ENCODE measurements at places on chromosomes 12 and 14.

DNA sequence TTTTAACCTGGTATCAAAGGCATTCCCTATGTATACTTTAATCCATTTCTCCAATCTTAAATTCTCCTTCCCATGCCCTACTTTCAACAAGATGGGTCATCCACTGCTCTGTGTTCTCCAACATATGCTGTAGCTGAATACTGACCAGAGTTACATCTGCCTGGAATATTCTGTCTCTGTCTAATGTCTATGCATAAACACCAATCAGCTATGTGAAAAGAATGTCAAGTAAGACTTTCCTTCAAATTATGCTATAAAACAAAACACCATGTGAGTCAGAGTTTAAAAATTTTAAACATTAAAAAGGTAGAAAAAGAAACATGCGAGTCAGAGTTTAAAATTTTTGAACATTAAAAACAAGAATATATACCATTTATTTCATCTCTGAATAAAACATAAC is 19.3 kb downstream of the NT5DC3 start:
- DNase-seq: no peak

DNA sequence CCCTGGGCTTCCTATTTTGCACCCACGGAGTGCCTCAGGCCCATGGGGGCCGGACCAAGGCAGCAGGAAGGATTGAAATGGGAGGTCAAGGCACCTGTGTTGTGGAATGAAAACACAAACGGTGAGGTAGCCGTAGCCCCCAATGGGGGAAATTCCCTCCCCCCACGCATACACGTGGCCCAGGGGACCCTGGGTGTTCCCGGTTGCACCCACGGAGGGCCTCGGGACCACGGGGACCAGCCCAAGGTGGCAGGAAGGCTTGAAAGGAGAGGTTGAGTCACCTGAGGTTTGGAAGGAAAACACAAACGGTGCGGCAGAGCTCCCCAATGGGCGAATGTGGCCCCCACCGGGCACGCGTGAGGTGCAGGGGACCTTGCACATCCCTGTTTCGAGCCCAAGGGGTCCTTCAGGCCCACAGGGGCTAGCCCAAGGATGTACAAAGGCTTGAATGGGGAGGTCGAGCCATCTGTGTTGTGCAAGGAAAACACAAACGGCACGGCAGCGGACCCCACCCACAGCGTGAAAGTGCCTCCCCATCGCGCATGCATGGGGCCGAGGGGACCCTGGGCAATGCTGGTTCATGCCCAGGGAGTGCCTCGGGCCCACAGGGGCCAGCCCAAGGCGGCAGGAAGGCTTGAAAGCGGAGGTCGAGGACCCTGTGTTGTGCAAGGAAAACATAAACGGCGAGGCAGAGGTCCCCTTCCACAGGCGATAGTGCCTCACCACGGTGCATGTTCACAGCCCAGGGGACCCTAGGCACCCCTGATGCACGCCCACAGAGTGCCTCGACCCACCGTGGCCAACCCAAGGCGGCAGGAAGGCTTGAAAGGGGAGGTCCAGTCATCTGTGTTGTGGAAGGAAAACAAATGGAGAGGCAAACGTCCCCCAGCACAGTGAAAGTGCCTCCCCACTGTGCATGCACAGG is 376.7 kb downstream of the ALG10 start:
- no peak for DNase-seq

- DNase-seq: no peak
Measured at GRCh38 chr14:101854366-101854765, 92.9 kb downstream of the PPP2R5C start.

DNA sequence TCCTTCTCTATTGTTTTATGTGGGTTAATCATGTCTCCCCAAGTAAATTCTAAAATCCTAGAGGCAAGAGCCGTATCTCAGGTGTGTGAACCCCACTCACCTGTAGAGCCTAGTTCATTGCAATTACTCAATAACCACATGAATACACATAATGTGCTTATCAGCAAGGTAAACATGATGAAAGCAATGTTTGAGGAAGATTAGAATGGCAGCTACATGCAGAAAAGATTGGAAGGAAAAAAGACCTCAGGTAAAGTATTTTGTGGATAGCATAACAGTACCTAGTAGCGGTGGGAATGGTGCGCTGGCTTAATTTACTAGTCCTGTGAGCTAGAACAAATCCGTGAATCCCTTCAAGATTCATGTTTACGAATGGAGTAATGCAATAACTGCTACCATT is 5.3 kb upstream of the KRAS start:
- DNase-seq: peak; percentile 56

- DNase-seq: peak; percentile 50
Measured at GRCh38 chr12:31835276-31835882, 106.6 kb upstream of the AMN1 start.

DNA sequence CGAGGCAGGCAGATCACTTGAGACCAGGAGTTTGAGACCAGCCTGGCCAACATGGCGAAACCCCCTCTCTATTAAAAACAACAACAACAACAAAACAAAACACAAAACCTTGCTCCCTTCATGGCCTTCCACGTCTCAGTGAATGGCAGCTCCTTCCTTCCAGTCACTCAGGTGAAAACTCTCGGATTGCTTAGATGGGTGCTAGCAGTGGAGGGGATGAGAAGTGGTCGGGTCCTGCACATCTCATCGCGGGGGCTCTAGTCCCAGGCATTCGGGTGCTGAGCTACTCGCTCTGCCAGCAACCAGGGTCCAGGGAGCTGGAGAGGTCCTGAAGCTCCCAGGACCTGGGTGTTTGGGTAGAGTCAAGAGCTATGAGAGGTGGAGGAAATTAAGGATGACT is 7.7 kb downstream of the SLC6A13 start:
- no peak for DNase-seq

DNA sequence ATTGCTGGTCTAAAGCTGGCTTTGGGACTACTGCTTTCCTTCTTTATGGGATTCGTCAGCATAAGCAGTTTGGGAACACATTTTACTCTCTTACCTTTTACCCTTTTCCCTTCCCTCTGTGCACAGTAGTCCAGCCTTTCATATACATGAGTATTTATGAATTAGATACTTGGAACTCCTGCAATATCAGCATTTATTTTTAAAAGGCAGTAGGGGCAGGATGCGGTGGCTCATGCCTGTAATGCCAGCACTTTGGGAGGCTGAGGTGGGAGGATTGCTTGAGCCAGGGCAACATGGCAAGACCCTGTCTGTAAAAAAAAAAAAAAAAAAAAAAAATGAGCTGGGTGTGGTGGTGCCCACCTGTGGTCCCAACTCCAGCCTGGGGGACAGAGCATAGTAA is 3.0 kb downstream of the NUBPL start:
- DNase-seq: no peak

DNA sequence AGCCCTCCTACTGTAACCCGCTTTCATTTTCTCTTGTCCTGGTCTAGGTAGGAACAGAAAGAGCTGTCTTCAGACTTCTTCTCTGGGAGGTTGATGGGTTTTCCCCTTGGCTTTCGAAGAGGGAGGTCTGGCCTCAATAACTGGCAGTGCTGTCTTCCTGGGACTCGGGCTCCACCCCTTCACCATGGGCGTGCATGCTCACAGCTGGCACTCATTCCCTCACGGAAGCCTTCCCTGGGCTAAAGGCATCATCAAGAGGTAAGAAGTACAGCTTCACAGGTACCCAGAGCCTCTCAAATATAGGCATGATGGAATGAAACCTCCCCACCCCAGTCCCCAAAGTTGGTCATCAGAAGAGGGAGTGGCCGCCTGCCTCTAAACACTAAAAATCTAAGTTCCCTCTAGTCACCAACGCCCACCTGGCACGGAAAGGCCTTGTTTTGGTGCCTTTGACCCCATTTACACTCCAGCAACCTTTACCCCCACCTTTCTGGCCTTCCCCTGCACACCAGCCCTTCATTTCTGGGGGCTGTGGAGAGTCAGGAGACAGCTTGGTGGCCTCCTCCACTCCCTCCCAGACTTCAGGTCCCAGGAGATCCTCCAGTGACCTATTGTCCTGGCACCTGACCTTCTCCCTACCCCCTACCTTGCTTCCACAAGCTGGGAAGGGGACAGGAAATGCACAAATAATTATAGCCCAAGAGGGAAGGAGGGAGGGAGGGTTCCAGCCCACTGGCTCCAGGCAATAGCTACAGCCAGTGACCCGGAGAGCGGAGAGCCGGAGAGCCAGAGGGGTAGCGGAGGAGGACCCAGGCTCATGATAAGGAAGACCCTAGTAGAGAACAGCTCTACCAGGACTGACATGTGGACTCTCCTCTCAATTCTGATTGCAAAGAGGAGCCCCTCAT is 2.8 kb downstream of the RAPGEF3 start:
- no peak for DNase-seq

- no peak for DNase-seq
Measured at GRCh38 chr12:15741082-15741481, 48.1 kb downstream of the EPS8 start.

DNA sequence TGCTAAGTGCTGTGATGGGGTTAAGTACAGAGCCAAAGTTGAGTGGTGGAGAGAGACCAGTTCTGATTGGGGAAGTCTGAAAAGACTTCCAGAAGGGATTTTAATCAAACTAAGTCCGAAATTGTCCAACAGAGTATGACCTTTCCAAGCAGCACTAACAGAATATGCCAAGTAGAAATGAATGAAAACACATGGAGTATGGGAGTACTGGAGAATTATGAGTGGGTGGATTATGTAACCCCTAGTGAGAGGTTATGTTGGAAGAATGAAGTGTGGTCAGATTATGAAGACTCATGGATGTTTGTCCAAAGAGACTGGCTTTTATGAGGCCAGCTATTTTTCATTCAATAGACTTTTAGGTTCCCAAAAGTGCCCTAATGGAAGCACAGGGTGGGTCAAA is 94.0 kb upstream of the PLEKHA5 start:
- no peak for DNase-seq

DNA sequence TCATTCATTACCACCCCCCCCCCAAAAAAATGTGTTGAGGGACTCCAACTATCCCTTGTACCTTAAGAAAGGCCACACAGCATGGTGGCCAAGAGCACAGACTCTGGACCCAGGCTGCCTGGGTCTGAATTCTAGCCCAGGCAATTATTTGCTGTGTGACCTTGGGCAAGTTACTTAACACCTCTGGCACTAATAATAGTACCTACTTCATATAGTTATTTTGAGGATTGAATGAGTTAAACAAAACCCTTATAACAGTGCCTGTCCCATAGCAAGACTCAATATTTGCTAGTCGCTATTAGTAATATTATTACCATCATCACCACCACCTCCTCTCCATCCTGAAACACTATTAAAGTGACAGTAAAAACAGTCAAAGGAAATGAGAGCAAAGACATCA is 37.2 kb downstream of the NT5DC3 start:
- no peak for DNase-seq

DNA sequence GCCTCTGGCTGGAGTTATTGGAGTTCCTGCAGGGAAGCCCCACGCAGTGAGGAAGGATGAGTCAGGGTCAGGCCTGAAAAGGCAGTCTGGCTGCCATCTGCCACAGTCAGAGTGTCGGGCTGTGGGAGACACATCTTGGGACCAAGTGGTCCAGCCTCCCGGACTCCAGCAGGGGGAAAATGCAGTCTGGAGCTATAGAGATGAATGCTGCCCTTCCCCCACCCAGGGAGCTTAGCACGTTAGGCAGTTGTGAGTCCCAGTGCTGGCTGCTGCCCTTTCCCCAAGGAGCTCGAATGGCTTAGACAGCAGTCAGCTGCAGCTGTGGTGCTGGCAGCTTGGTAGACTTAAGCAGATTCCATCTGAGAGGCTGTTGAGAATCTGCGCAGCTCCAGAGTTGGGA is 8.2 kb upstream of the NTS start:
- DNase-seq: no peak

DNA sequence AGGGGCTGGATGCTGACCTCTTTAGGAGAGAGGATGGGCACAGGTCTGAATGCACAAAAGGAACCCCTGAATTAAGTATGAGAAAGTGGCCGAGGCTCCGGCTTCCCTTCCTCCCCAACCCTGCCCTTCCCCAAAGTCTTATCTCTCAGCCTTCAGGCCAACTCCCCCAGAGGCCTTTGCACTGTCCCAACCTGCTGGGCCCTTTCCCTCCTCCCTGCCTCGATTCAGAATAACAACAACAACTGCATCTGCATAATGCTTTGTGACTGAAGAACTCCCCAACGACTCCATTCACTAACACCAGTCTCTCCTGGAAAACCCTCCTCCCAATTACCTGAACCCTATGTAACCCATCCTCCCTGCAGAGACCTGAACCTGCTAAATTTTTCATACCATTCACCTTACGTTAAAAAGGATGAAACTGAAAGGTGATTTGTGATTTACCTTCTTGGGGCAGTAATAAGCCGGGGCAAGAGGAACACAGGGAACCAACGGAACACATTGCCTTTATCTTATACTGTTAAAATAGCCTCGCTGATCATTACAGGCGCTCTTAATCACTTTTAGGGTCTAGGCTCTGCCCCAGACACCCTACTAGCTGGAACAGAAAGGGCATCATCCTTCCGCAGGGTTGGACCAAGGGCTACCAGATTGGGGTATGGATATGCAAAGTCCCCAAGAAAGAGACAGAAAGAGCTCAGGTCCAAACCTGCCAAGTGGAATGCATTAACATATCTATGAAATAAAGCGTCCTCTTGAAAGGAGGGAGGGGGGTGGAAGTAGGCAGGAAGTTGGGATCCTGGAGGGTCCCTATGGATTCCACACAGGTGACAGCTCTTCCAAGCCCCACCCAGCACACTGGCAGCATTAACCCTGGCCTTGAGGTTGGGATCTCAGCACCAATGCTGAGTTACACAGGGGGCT is 24.2 kb upstream of the FOXN3 start:
- no peak for DNase-seq

- DNase-seq: no peak
Measured at GRCh38 chr14:81485372-81485771, 48.3 kb downstream of the SEL1L start.
